ENCODE measurements at places on chromosomes 5 and 9. TPM values are rescaled to one million over a fixed set of nuclear protein-coding genes. Genes with fewer than 3 reads are reported as not detected.

The TRIM7 gene
- 1.7 TPM for polyA plus RNA-seq

The RGS7BP gene
- polyA plus RNA-seq, result not detected

The MELK gene
- 0.18 TPM for polyA plus RNA-seq

- peak; percentile 32 for DNase-seq
Measured at GRCh38 chr5:86665984-86666760, 48.4 kb downstream of the COX7C start.

Measured in B cell (primary cell).